Activated CD8-positive, alpha-beta memory T cell treated with anti-CD3 and anti-CD28 coated beads for 4 hours (primary cell): ENCODE measurements at places on chromosomes 12 and 14.

- DNase-seq = no peak
These were observed 59.8 kb upstream of the SLC38A2 start for GRCh38 chr12:46432325-46432724.

DNA sequence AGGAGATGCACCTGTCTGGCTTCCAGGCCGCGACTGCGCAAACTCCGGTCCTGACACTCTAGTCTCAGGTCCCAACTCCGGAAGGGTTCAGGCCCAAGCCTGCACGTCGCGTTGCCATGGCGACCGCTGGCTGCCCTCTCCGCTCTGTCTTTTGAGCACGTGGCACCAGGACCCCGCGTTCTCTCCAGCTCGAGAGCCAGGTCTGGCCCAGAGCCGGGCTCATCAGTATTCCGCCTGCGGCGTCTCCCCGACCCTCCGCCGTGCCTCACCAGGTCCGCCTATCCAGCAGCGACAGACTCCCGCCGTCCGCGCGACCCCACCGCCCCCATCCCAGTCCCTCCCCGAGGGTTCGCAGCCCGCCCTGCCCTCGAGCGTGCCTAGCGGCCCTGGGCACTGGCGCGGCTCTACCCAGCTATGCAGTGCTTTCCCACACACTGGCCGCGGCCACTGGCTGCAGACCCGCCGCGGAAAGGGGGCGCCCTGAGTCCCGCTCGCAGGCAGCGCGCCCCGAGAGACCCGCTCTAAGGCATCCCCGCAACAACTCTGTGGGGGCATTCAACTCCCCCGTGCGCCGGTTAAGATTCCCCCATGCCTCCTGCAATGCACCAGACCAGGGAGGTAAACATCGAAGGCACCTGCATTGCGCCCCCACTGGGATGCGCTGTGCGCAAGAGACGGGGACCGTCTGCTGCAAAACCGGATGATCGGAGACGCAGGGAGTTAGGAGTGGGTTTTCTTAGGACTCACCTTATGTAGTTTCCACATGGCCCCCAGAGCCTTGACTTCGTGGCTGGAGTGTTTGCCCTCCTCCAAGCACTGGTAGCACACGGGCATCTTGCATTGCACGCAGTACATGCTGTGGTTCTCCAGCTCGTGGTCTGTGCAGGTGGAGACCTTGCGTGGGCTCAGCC lies 1.3 kb downstream of the TRIM9 start:
- DNase-seq = no peak

DNA sequence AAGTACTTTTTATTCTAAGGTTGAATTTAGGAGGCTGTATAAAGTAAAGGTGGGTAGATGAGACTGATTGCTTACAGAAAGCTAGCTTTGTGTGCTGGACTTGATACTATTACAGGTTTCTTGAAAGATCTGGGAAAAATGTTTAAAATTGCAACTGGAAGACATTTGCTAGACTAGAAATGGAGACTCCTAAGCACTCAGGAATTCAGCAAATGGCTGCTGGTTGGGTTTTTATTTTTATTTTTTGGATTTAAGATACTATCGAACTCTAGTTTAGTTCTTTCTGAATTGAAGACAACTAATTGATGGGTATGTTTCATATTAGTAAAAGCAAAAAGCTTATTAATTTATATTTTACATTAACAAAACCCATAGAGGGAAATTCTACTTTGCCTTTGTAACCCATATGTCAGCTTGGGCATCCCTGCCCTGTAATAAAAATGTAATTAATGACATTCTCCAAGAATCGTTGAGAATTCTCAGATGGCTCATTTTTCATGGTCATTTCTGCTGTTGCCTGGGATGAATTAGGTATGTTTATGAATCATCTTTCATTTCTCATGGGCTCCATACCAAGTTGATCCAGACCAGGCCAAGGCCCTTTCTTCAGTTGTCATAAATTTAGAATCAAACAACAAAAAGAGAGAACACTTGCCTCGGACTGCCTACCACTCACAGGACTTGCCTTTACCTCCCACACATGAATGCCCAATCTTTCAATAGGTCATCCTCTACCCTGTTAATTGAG lies 102.1 kb downstream of the ERGIC2 start:
- DNase-seq = no peak

GRCh38 chr12:48105867-48106680 lies at the start of gene SENP1:
Gene SENP1, minus strand, starts transcription at chr12:48106079. Its CDS starts 4,607 bp downstream, at chr12:48101472.
- peak; percentile 79 for DNase-seq

GRCh38 chr12:78494911-78495310 lies 369.7 kb upstream of the SYT1 start:
- DNase-seq = no peak

DNA sequence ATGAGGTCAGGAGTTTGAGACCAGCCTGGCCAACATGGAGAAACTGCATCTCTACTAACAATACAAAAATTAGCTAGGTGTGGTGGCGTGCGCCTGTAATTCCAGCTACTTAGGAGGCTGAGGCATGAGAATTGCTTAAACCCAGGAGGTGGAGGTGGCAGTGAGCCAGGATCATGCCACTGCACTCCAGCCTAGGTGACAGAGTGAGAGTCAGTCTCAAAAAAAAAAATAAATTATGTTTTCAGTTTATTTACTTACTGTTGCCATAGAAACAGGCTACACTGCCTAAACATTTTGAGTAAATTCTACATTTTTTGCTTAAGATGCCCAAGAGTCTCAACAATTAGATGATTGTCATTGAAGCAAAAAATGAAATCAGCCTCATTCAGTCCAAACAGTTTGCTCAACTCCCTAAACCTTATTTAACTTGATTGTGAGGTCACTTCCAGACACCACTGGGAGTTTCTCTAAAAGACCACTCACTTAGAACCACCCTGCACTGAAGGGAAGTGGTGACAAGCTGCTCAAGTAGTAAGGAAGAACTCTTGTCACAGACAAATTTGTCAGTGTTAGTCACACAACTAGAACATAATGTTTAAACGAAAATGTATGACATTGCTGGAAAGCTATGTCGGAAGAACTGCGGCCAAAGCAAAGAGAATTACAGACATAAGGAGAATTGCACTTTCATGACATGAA lies 9.8 kb upstream of the GNPNAT1 start:
- no peak for DNase-seq

GRCh38 chr14:104657563-104658324 lies 31.7 kb upstream of the INF2 start:
- DNase-seq = no peak

DNA sequence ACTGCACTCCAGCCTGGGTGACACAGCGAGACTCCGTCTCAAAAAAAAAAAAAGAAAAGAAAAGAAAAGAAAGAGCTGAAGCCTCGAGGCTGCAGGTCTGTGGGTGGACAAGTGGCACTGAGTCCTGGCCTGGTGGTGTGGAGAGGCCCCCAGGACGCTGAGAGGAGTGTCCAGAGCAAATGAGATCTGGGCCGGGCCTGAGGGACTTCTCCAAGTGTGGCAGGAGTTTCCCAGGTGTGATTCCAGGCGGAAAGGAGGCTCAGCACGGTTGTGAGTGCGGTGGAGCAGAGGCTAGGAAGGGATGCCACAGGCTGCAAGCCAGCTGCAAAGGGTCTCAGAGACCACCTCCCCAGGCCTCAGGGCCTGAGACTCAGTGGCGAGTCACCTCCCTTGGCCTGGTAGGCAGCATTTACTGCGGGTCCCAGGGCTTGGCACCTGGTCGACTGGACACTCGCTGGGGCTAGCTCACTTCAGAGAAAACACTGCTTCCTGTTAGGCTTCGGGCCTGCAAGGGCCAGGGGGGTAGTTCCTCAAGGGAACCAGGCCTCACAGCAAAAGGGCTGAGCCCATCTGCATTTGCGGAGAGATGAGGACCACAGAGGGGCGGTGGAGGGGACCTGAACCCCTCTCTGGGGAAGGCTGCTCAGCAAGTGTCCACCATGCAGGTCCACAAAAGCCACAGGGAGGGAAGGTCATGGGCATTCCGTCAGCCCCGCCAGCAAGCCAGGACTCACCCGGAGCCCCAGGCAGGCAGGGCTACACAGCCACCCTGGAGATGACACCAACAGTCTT lies 11.7 kb downstream of the TTC7B start:
- DNase-seq = no peak

GRCh38 chr14:105150368-105151083 lies 18.1 kb downstream of the JAG2 start:
- DNase-seq = no peak

DNA sequence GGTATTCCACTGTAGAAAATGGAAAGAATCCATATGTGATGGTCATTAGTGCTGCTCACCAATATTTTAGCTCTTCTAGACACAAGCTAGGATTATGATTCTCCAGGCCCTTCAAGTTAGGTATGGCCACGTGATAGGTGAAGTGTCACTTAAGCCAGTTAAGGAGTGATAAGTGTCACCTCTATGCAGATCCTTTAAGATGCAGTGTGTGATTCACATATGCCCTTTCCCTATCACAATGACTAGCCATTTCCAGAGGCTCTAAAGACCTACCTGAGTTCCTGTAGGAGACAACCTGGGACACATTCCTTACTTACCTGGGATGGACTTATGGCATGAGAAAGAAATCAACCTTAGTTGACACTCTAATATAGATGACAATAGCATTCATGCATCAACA lies 343.2 kb downstream of the NELL2 start:
- no peak for DNase-seq

- no peak for DNase-seq
These were observed 23.7 kb downstream of the GYS2 start for GRCh38 chr12:21580748-21581516.

GRCh38 chr14:51448831-51449670 lies 202.7 kb upstream of the FRMD6 start:
- no peak for DNase-seq

GRCh38 chr12:104667139-104667538 lies 210.4 kb downstream of the CHST11 start:
- no peak for DNase-seq

DNA sequence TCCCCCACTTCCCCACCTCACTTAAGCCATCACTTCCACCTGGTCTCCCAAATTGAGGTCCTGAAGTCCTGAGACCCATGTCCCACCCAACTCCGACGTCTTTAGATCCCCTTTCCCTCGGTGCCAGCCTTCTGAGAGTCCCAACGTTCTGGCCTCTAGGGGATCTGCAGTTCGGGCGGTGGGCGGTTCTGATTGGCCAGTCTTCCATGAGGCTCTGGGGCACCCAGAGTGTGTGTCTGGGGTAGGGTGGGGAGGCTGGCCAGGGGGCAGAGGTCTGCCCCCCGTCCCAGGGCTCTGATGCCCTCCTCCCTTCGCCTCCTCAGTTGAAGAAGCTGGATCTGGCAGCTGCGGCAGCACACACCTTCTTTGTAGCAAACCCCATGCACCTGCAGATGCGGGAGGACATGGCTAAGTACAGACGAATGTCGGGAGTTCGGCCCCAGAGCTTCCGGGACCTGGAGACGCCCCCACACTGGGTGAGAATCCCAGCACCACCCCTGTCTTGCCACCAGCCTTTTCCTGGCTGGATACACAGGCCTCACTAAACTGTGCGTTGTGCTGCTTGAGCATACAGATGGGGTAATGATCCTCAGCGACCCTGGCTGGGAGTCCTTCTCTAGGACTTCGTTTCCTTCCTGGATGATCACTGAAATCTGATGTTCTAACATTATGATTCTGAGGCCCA lies 1.5 kb downstream of the P3H3 start:
- DNase-seq = no peak

DNA sequence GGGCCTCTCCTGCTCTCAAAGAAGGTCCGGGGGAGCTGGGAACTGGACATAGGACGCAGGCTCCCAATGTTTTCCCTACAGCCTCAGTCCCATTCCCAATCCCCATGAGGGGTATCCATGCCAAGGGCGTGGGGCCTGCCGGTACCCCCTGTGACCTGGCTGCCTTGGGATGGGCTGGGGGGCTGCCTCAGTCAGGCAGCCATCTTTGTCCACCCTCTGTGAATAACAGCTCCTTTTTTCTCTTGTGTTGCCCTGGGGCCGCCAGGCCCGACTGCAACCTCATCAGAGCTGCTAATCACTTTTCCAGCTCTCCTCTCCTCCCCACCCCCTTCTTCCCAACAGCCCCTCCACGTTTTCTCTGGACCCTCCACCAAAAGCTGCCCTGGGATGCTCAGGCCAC lies 11.2 kb downstream of the FIGNL2 start:
- DNase-seq = no peak

GRCh38 chr12:21370845-21371449 lies 1.8 kb upstream of the IAPP start:
- DNase-seq = no peak

DNA sequence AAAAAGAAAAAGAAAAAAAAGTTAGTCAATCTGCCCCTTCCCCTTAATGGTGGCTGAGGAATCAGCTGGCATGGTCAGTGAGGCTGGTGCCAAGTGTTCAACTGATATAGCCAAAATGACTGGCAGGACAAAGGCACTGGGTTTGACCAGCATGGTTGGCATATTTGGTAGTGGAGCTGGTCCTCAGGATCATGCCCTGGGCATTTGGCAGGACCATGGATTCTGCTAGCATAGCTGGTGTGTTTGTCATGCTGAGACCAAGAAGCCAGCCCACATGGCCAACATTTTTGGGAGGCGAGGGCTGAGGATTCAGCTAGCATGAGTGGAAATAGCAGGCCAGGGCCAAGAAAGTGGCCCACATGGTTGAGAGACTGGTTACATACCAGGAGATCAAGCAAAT lies 136.5 kb downstream of the FBXL14 start:
- no peak for DNase-seq

DNA sequence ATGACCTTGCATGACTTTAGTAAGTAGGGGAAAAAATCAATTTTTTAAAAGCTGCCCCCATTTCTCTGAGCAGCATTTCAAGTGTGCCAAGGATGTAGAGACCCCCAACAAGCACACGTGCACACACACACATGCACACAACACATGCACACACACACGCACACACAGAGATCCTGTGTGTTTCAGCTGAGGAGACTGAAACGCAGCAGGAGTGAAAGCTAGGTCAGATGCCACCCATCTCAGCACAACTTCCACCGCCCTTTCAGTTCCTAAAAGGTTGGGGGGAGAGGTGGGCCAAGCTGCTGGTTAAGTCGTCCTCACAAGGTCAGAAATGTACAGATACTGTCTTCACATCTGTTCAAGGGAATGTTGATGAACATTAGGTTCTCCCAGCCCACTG lies 13.9 kb downstream of the MYL2 start:
- no peak for DNase-seq

DNA sequence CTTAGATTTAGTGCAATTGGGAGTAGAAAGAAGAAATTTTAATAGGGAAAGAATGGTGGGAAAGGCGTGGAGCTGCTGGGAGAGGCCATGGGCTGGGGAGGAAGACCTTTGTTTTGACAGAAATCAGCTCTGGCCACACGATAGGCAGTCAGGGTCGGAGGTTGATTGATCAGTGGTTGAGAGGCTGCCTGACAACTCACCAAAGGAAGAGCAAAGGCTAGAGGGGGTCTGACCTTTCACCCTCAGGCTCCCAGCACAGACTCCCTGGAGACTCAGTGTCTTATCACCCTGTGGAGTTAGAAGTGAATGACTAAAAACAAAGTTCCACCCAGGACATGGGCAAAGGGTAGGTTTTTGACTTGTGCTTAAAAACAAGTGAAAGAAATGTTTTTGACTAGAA lies 18.0 kb upstream of the NKX2-8 start:
- DNase-seq = no peak

DNA sequence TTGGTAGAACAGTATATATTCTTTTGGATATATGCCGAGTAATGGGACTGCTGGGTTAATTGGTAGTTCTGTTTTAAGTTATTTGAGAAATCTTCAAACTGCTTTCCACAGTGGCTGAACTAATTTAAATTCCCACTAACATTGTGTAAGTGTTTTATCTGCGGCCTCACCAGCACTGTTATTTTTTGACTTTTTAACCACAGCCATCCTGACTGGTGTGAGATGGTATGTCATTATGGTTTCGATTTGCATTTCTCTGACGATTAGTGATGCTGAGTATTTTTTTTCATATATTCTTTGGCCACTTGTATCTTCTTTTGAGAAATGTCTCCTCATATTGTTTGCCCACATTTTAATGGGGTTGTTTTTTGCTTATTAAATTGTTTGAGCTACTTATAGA lies 357.4 kb downstream of the C12orf50 start:
- DNase-seq = no peak

- DNase-seq = no peak
These were observed 8.6 kb upstream of the OAS2 start for GRCh38 chr12:112969547-112970306.
